ENCODE measurements at places on chromosomes 12 and 14. TPM values are rescaled to one million over a fixed set of nuclear protein-coding genes. Genes with fewer than 3 reads are reported as not detected.

GRCh38 chr12:107761502-107761904 is 566 bp upstream of the PRDM4 start:
- no peak for DNase-seq

- DNase-seq = no peak
Observed at GRCh38 chr14:22040781-22041125, 367.1 kb upstream of the OR4E1 start.

DNA sequence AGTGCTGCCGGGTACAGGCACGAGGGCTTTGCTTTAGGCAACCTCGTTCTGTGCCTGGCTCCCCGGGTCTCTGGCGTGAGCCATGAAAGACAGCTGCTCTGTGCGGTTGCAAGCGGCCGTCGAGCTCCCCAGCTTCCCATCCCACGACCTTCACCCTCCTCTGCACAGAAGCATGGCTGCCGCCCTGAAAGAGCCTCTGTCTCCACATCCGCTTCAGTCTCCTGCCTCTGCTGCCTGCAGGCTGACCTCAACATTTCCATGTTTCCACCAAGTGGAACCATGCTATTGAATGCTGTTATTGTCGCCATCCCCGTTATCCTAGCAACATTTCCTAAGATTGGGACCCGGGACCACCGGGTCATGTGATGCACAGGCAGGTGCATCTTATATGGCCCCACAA is 57.1 kb downstream of the KDM2B start:
- no peak for DNase-seq

GRCh38 chr12:1204581-1205121 is 213.6 kb downstream of the ERC1 start:
- no peak for DNase-seq

DNA sequence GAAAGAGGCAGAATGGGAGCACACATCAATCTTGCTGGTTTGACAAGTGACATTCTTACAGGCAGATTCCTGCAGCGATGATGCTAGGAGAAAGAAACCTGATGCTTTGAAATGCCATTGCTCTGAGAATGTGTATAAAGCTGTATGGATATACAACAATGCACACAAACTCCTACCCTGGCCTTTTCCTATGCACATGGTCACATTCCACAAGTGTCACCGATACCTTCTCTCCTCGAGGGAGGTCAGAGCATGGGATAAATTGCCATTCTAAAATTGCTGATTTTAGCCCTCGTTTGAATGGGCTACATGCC is 11.9 kb downstream of the FGF6 start:
- no peak for DNase-seq

DNA sequence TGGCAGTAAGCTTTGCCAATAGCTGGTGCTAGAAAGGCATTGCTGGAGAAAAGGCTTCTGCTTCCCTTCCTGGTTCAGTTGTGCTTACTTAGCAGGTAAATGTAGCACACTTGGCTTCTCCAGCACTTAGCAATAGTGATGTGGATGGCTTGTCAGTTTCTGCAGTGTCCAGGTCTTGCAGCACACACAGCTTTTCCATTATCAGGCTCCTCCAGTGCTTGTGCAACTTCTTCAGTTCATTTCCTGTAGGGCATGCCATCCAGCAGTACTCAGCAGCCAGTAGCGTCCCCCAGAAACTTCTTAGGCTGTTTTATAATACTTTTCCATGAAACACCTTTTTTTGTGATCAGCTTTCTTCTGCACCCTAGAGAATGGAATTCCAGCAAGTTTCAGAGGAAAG is 154.6 kb downstream of the SLC6A15 start:
- DNase-seq = no peak

- DNase-seq = no peak
Observed at GRCh38 chr12:85803231-85803630, 33.0 kb downstream of the RASSF9 start.

Gene ALDH2
- 384 TPM for polyA plus RNA-seq

Gene LMNTD1
- not detected for polyA plus RNA-seq

Gene A2M
- polyA plus RNA-seq = not detected

Data from CD14-positive monocyte (primary cell).